Fibroblast of skin of abdomen (primary cell): ENCODE measurements at places on chromosomes 3 and 15.

DNA sequence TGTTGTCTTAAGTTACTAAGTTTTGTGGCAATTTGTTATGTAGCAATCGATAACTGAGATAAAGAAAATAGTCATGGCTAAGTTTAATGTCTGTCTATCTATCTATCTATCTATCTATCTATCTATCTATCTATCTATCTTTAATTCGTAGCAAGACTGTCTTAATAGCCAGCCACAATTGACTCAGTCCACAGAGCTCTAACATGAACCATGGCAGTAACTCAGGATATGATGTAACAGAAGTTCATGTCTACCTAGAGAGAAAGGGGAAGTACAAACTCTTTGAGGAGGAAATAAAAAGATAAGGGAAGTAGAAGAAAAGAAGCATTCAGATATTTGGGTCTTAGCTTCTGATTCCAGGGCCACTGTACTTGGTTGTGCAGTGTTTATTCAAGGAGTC lies 61.5 kb upstream of the FNDC3B start:
- no peak for DNase-seq

- DNase-seq = peak; percentile 70
Measured at GRCh38 chr3:66276705-66277274, 56.0 kb downstream of the SLC25A26 start.

DNA sequence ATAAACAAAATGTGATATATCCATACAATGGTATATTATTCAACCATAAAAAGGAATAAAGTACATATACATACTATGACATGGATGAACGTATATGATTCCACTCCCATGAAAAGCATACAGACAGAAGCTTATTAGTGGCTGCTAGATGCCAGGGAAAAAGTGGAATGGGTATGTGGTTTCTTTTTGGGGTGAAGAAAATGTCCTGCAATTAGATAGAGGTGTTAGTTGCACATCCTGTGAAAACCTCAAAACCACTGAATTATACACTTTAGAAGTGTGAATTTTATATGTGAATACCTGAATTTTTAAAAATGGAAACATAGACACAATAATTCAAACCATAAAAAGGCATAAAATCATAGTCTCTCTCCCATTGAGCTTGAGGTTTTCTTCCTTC lies 11.2 kb downstream of the DENND6A start:
- DNase-seq = no peak

- no peak for DNase-seq
Measured at GRCh38 chr3:58238830-58239229, 1.2 kb downstream of the ABHD6 start.

DNA sequence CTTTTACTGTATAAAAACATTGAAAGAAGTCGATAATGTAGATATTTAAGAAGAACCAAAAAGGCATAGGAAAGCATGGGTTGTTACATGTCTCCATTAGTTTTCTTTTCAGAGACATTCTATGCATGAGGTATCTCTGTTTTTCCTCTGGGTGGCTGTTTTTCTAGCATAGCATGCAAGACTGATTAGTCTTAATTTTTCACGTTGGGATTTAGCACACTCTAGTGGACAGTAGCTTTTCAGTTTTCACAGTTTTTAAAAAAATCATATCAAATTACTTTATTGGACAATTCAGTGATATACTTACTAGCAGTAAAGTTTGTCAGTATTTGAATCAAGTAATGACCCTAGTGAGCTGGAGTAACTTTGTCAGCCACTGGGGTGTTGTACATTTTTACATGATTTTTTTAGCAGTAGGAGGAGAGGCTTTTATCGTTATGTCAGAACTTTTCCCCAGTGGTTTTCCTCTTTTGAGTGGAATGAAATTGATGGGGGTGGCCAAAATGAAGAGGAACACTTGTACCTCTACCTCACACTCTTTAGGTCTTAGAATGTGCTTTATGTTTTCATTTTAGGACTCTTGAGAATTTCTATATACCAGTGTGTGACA lies 57.2 kb downstream of the SEC22A start:
- peak; percentile 43 for DNase-seq

GRCh38 chr15:85539491-85539890 lies 159.1 kb downstream of the AKAP13 start:
- no peak for DNase-seq

DNA sequence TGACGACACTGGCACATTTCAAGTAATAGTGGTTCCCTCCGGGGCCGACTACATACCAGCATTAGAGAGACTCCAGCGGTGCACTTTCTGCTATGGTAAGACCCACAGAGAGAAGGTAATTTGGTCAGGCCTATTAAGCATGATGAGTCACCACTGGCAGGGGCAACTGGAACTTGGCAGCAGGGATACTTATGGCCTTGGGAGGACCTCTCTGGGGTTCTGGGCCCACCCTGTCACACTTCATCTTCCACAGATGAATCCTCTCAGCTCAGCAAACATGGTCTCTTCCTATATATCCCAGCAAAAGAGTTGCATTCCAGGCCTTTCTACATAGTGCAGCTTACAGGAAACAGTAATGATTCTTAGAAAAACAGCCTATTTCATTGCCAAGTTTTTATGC lies 88.0 kb downstream of the PIK3R4 start:
- DNase-seq = peak; percentile 58
